ENCODE measurements at places on chromosomes 4 and X. TPM values are rescaled to one million over a fixed set of nuclear protein-coding genes. Genes with fewer than 3 reads are reported as not detected.

GSX2 gene
- total RNA-seq, result not detected

NMU gene
- total RNA-seq, result not detected

SMC1A gene
- 136 TPM for total RNA-seq

GAGE2A gene
- not detected for total RNA-seq

DUSP9 gene
- 0.11 TPM for total RNA-seq

ERCC6L gene
- total RNA-seq, result 9.6 TPM

DNA sequence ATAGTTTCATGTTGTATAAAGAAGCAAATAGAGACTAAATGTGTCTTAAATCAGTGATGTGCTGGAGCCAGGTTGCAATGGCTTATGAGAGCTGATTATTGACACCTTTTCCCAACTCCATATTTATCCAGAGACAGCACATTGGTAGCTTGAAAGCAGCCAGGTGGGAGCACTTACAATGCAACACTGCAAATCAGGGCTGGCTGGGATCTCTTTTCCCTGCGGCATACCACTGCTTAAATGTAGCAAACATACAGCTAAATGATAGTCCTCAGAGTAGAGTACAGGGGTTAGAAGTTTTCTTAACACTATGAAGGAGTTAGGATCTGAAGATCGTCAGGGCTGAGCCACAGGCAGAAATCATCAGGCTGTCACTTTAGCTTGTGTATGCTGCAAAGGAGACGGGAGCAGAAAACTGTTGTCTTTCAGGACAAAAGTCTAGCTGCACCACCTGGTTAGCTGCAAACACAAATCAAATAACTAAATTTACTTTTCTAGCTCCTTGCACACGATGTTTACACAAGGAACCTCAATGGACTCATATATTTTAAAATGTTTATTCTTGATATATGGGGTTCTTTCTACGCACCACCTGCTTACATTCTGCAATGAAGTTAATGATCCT lies 527.3 kb downstream of the TLL1 start:
- no peak overlapping the region for H3K4me3 ChIP-seq
- no peak for DNase-seq
- no peaks in the 10 kb centered on the region for H3K4me1 ChIP-seq
- H3K27ac ChIP-seq, result no peak overlapping the region
- H3K36me3 ChIP-seq, result no peaks in the 10 kb centered on the region
- H3K27me3 ChIP-seq, result no peaks in the 10 kb centered on the region

DNA sequence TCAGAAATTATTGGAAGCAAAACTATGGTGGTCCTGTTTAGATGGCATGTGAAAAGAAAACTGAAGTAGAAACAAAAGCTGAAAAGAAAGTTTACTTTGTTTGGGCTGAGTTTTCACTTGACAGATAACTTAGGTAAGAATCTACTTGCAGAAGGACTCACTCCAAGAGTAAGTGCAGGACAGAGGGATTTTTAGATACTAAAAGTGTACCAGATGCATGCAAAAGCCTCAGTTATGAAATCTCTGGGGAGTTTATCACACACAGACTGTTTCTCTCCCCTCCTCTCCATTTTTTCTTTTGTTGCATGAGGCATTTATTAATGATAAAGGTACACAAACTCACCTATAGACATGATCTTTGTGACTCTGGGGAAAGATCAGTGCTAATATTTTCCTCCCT lies 127.5 kb upstream of the GIMD1 start:
- H3K27me3 ChIP-seq, result peaks cover 2% of the 10 kb centered on the region
- DNase-seq, result no peak
- no peak overlapping the region for H3K27ac ChIP-seq
- H3K36me3 ChIP-seq, result no peaks in the 10 kb centered on the region
- H3K4me3 ChIP-seq, result no peak overlapping the region

GRCh38 chrX:10001496-10001895 lies 34.3 kb downstream of the CLDN34 start:
- H3K27me3 ChIP-seq, result no peaks in the 10 kb centered on the region
- H3K4me1 ChIP-seq, result peaks cover 35% of the 10 kb centered on the region
- H3K27ac ChIP-seq, result no peak overlapping the region
- no peak for DNase-seq
- H3K4me3 ChIP-seq, result no peak overlapping the region
- H3K36me3 ChIP-seq, result no peaks in the 10 kb centered on the region

DNA sequence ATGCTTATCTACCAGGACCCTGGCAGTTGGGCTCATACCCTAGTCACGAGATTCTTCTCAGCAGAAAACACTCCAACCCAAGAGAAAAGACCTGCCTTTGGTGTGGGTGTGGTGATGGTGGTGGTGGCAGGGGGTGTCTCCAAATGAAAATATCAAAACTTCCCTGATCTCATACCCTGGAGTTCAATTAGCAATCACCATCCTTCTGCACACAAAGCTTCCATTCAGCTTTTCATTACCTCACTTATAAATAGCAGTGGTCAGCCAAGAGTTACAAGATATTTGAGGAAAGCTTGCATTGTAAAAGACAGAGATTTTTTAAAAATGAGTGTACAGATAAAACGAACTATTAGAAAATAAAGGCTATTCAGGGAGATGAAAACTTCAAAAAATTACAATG lies 580.8 kb upstream of the MAGEB2 start:
- H3K36me3 ChIP-seq, result no peaks in the 10 kb centered on the region
- no peak overlapping the region for H3K4me3 ChIP-seq
- no peak for DNase-seq
- H3K4me1 ChIP-seq, result no peaks in the 10 kb centered on the region
- H3K27ac ChIP-seq, result no peak overlapping the region

- peaks cover 37% of the 10 kb centered on the region for H3K4me1 ChIP-seq
- H3K4me3 ChIP-seq, result no peak overlapping the region
- no peak overlapping the region for H3K27ac ChIP-seq
- DNase-seq, result peak; percentile 42
Measured at GRCh38 chrX:150486011-150486410, 82.4 kb upstream of the MTM1 start.

DNA sequence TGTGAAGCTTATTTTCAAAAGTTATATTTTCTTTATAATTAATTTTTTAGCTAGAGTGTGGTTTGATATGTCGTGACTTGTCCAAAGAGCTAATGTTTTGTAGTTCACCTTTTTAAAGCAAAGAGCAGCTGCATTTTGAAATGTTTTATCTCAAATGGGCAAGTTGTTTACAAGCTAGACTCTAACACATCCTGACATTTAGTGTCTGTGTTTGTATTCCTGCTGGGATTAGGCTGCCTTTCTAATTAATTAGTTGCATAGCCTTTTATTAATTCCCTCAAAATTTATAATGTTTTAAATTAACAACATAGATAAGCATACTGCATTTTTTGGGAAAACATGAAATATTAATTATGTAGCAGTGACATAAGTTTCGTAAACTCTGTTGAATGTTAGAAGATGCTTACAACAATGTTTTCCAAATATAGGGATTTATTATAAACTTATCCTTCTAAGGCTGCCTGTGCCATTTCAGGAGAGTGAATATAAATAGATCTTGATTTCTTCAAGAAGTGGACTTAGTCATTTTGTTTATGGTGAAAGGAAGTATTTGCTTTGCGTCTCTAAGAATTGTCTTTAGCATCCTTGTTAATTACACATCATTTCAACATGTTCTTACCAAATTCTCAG lies 37.7 kb upstream of the NUDT6 start:
- no peak for DNase-seq
- H3K27me3 ChIP-seq, result no peaks in the 10 kb centered on the region
- H3K36me3 ChIP-seq, result peaks cover 19% of the 10 kb centered on the region
- no peak overlapping the region for H3K27ac ChIP-seq

- H3K27me3 ChIP-seq, result no peaks in the 10 kb centered on the region
- H3K27ac ChIP-seq, result no peak overlapping the region
- no peak overlapping the region for H3K4me3 ChIP-seq
- H3K4me1 ChIP-seq, result peaks cover 15% of the 10 kb centered on the region
Measured at GRCh38 chr4:989722-990471, 3.1 kb downstream of the IDUA start.

DNA sequence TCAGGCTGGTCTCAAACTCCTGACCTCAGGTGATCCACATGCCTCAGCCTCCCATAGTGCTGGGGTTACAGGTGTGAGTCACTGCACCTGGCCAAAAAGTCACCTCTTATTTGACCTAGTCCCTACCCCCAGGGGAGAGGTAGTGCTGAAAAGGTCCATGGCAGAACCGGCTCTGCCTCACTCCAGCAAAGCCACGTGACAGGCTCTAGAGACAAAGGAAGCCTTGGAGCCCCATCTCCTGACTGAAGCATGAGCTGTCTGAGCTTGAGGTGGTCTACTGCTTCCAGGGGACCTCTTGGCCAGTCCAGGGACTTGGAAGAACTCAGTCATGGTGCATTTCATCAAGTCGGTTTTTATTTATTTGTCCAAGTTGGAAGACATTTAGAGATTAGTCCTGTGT lies 52.5 kb upstream of the ZNF518B start:
- no peak overlapping the region for H3K27ac ChIP-seq
- H3K36me3 ChIP-seq, result no peaks in the 10 kb centered on the region
- H3K4me1 ChIP-seq, result peaks cover 4% of the 10 kb centered on the region
- no peak overlapping the region for H3K4me3 ChIP-seq
- H3K27me3 ChIP-seq, result no peaks in the 10 kb centered on the region
- DNase-seq, result no peak

- peak; percentile 44 for DNase-seq
- H3K27me3 ChIP-seq, result no peaks in the 10 kb centered on the region
- peaks cover 18% of the 10 kb centered on the region for H3K36me3 ChIP-seq
- peak within 1 kb of the TSS; percentile 87 for H3K27ac ChIP-seq
Measured at GRCh38 chr4:89307446-89308160, at the start of gene GPRIN3. Gene GPRIN3 (minus strand): TSS chr4:89307800. CDS start chr4:89250110, 57,690 bp downstream.

GRCh38 chr4:117783716-117784115 lies 250.6 kb upstream of the NDST3 start:
- H3K4me1 ChIP-seq, result no peaks in the 10 kb centered on the region
- no peak overlapping the region for H3K27ac ChIP-seq
- DNase-seq, result no peak
- no peak overlapping the region for H3K4me3 ChIP-seq
- H3K36me3 ChIP-seq, result no peaks in the 10 kb centered on the region
- no peaks in the 10 kb centered on the region for H3K27me3 ChIP-seq

DNA sequence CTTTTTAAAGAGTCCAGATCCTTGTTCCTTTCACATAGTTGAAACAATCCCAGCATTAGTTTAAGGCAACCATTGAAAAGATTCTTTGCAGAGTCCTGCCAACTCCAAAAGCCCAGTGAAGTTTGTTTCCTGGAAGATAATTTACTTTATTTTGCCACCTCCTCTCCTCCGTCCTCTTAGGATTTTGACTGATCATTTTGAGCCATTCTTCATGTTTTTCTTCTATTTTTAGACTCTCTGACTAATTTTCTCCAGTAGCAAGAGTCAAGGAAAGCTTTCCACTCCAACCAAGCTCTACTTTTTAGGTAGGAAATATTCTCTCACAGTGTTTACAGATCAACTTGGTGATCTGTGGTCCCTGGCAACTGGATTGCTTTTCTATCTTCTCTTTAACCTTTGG lies 10.3 kb downstream of the NCBP2L start:
- no peak for DNase-seq
- no peaks in the 10 kb centered on the region for H3K4me1 ChIP-seq
- H3K36me3 ChIP-seq, result no peaks in the 10 kb centered on the region
- H3K4me3 ChIP-seq, result no peak overlapping the region

DNA sequence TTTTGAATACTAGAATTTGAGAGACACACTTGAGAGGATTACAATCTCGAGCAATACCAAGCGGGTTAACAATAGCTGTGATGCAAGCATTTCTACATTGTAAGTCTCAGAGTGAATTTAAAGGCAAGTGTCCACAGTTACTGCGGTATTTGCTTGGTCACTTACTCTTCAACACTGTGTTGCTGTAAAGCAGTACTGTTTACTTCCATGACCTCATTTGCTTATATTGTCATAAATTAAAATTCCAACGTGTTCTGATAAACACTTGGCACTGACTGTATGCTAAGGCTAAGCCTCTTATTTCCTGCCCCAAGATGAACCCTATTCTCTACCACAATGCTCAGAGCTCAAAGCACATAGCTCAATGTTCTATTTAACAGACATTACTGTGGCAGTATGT lies 11.1 kb downstream of the EXOC1L start:
- H3K27me3 ChIP-seq, result peaks cover 26% of the 10 kb centered on the region
- H3K4me1 ChIP-seq, result no peaks in the 10 kb centered on the region
- H3K27ac ChIP-seq, result no peak overlapping the region

DNA sequence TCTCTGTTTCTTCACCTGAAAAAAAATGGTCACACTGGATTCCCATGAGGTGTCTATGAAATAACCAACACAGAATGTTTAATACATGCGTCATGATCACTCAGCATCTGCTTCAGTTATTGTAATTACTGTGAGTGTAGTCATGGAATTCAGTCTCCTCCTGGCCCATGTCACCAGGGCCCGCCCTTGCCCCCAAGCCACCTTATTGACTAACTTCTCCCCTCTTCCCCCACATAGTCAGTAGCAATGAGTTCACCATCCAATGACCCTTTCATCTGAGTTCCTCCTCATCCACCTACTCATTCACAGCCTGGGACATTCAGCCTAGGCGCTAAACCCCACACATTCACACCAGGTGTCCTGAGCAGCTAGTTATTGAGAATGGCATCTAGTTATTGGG lies 15.6 kb downstream of the PNMA6F start:
- no peaks in the 10 kb centered on the region for H3K36me3 ChIP-seq
- no peak overlapping the region for H3K27ac ChIP-seq
- H3K4me1 ChIP-seq, result peaks cover 4% of the 10 kb centered on the region
- H3K27me3 ChIP-seq, result peaks cover 31% of the 10 kb centered on the region
- no peak overlapping the region for H3K4me3 ChIP-seq

DNA sequence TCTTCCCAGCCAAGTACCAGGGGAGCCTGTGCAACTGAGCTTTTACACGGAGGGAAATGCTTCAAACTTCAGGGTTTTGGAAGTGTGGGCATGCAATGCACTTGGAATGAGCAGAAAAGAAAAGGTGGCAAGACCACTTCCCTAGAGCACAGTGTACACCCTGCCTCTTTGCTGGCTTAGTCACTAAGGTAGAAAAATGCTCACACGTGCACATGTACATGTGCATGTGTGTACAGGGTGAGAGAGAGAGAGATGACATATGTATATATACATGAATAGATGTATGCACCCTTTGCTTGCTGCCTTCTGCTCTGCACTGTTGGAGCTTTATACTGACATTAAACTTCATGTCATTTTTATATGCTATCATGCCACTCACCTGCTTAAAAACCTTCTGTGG lies 7.9 kb upstream of the KLF3 start:
- H3K36me3 ChIP-seq, result no peaks in the 10 kb centered on the region
- no peak for DNase-seq
- peaks cover 60% of the 10 kb centered on the region for H3K27me3 ChIP-seq
- peaks cover 10% of the 10 kb centered on the region for H3K4me1 ChIP-seq

DNA sequence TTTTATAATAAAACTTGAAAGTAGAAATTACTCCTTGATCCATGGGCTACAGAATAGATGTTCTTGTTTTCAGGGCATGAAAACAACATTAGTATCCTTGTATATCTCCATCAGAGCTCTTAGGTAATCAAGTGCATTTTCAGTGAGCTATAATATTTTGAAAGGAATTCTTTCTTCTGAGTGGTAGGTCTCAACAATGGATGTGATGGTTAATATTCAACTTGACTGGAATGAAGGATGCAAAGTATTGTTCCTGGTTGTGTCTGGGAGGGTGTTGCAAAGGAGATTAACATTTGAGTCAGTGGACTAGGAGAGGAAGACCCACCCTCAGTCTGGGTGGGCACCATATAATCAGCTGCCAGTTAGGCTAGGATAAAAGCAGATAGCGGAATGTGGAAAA lies 100.1 kb downstream of the LCORL start:
- peaks cover 5% of the 10 kb centered on the region for H3K36me3 ChIP-seq
- no peak for DNase-seq
- H3K4me1 ChIP-seq, result no peaks in the 10 kb centered on the region
- H3K27ac ChIP-seq, result no peak overlapping the region
- no peak overlapping the region for H3K4me3 ChIP-seq

GRCh38 chrX:150456466-150456865 lies 93.3 kb downstream of the MAMLD1 start:
- H3K27me3 ChIP-seq, result no peaks in the 10 kb centered on the region
- H3K36me3 ChIP-seq, result peaks cover 58% of the 10 kb centered on the region
- no peak overlapping the region for H3K4me3 ChIP-seq

- no peak overlapping the region for H3K27ac ChIP-seq
- no peak for DNase-seq
- H3K27me3 ChIP-seq, result no peaks in the 10 kb centered on the region
- H3K4me3 ChIP-seq, result no peak overlapping the region
- H3K4me1 ChIP-seq, result no peaks in the 10 kb centered on the region
Measured at GRCh38 chr4:170675568-170676262, 586.0 kb upstream of the AADAT start.
